ENCODE measurements at places on chromosomes 2 and 18. TPM values are rescaled to one million over a fixed set of nuclear protein-coding genes. Genes with fewer than 3 reads are reported as not detected.

- DNase-seq: no peak
These were observed 29.6 kb downstream of the TCF7L1 start for GRCh38 chr2:85162746-85163301.

- DNase-seq: peak; percentile 97
These were observed 15.1 kb downstream of the SLC4A3 start for GRCh38 chr2:219642465-219643083.

DNA sequence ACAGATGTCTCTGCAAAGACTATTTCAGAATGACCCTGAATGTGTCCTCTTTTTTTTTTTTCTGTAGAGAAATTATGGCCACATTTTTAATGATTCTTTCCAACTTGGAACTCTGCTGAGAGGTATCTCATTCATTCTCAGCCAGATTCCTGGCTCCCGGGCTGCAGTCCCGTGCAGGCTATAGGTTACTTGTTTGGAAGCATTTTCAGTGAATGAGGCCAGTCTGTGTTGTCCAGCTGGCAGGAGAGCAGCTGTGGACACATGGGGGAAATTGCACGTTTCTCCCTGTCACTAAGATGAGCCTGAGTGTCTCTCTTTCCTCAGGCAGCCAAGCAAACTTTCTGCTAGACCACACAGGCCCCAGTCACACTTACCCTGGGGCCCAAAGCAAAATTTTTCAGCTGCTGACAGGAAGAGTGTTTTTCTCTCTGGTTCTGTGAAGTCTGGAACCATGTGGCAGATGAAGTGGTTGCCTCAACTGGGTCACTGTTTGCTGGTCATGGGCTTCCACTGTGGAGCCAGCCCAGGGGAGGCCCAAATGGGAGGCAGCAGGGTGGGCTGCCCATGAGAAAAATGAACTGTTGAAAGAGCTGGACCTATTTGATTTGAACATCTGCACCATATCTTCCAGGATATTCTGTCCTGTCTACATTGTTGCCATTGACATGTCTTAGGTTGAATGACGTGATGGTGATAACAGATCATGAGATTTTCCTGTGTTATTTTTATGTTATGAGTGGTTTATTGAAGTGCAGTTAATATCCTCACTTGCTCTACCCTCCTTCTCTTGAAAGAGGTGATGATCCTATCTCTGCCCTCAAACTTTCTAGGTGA is 431.2 kb downstream of the LPIN1 start:
- peak; percentile 77 for DNase-seq

DNA sequence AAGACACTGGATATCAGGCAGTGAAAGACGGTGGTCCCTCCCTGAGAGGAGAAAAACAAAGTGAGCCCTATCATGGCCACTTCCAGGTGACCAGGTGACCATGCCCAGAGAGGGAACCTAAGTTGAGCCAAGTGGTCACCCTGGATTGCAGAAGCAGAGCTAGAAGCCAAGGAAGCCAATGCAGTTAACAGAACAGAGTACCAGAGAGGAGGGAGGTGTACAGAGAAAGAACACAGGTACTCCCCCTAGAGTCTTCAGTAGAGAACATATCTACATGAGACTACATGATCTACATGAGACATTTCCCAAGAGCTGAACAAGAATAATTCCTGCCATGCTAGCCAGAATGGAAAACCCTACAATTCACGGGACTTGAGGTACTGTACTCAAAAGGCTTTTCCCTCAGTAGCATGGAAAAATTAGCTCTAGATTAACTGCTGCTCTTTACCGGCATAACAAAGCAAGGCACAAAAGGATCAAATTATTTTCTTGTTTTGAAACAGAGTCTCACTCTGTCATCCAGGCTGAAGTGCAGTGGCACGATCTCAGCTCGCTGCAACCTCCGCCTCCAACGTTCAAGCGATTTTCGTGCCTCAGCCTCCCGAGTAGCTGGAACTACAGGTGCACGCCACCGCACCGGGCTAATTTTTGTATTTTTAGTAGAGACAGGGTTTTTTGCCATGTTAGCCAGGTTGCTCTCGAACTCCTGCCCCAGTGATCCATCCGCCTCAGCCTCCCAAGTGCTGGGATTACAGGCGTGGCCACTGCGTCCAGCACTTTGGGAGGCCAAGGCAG is 23.5 kb downstream of the ROCK2 start:
- DNase-seq: no peak

GRCh38 chr2:204280262-204280668 is 265.0 kb upstream of the PARD3B start:
- DNase-seq: no peak

- DNase-seq: no peak
These were observed 132.6 kb downstream of the COL4A4 start for GRCh38 chr2:227031379-227031778.

The PCARE gene
- not detected for total RNA-seq

- peak; percentile 83 for DNase-seq
These were observed 11.4 kb downstream of the OSGEPL1 start for GRCh38 chr2:189751080-189751658.

GRCh38 chr2:224221455-224221913 is 180.4 kb downstream of the FAM124B start:
- DNase-seq: no peak

DNA sequence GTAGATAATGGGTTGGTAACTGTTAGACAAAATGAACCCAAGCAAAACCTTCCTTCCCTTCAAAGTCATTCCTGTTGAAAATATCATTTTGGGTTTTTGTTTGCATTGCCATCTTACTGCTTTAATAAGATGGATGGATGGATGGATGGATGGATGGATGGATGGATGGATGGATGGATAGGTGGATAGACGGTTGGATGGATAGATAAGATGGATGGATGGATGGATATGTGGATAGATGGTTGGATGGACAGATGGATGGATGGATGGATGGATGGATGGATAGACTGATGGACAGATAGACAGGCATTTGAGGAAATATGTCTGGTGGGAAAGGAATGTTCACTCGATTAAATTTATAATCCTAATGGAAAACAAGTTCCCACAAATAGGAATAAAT is 133.2 kb downstream of the COL4A4 start:
- DNase-seq: no peak

The ABCB11 gene
- total RNA-seq: not detected

The SLC9A4 gene
- 0.07 TPM for total RNA-seq

The KIAA2012 gene
- not detected for total RNA-seq

DNA sequence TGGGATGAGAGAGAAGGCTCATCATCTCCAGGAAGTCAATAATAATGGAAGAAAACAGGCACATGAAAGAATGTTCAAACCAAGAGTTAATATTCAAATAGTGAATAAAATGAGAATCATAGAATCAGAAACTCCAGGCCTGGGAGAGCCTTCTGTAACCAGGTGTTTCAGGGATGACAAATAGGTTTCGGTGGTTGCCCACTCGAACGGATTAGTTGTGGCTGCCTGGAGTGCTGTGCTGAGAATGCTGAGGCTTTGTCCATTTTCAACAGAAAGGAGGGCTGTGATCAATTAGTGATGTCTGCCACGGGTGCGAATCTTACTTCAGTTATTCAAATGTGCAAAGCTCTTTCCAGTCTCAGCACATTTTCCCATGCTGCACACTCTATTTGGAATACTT is 227.3 kb downstream of the INSIG2 start:
- DNase-seq: no peak

- DNase-seq: no peak
These were observed 109.1 kb downstream of the SMAD7 start for GRCh38 chr18:48841381-48842258.

Data from activated CD4-positive, alpha-beta T cell treated with anti-CD3 and anti-CD28 coated beads, Interleukin-2, amount 10 ng/mL, durations not matched to agents 24 days and 14 days (primary cell).